Articular chondrocyte of knee joint (primary cell): ENCODE measurements at places on chromosomes 5 and 9. TPM values are rescaled to one million over a fixed set of nuclear protein-coding genes. Genes with fewer than 3 reads are reported as not detected.

Gene PARP8
- total RNA-seq, result 9.1 and 13.1 TPM in 2 replicates

Gene C5orf52
- not detected in 2 replicates for total RNA-seq

Gene SPATA31A3
- total RNA-seq, result not detected in 2 replicates

Gene ANKRD34B
- not detected in 2 replicates for total RNA-seq

Gene CNTNAP3B
- 0.26 and 2.8 TPM in 2 replicates for total RNA-seq

Gene ACER2
- total RNA-seq, result 1.6 and 2.1 TPM in 2 replicates

Gene PAEP
- total RNA-seq, result not detected in 2 replicates

Gene CDKN2B
- 2.5 and 5.9 TPM in 2 replicates for total RNA-seq

Gene CLPTM1L
- total RNA-seq, result 155 and 167 TPM in 2 replicates

Gene TPM2
- 755 and 824 TPM in 2 replicates for total RNA-seq

Gene MSX2
- 5.5 and 6.0 TPM in 2 replicates for total RNA-seq

Gene TEK
- total RNA-seq, result 0.78 and 1.4 TPM in 2 replicates

Gene GIN1
- 8.1 and 8.9 TPM in 2 replicates for total RNA-seq
